ENCODE measurements at places on chromosomes 5 and 9.

DNA sequence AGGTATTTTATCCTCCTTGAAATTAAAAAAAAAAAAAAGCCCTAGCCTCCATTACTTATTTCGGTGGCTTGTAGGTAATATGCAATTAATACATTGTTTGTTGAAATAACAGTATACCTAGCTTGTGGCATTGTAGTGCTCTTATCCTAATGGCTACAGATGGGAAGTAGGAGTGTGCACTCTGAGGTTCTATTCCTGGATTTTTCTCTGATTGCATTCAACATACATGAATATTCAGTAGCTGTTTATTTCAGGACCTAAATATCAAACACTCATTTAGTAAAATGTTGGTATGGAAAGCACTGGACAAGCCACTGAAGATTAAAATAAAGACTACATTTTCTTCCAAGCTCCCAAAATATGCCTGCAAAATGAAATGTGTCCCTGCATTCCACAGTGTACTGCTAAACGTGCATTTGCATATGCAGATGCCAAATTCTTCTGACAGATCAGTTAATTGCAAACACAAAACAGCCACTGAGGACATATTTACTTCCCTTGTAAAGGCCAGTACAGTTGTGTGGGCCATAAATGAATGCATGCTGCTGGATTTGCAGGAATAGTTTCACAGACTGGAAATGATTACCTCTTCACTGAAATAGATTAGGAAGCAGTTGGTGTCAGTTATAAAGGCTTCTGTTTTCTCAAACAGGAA lies 826.1 kb downstream of the PRELID2 start:
- no peak for DNase-seq

DNA sequence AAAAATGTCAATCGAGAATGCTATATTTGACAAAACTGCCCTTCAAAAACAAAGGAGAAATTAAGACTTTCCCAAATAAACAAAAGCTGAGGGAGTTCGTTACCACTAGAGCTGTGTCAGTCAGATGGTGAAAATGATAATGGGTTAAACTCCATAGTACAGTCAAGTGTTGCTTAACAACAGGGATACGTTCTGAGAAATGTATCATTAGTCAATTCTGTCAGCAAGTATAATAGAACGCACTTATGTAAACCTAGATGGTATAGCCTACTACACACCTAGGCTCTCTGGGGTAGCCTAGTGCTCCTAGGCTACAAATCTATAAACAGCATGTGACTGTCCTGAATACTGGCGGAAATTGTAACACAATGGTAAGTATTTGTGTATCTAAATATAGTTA lies 138.7 kb downstream of the DRD1 start:
- DNase-seq = no peak

GRCh38 chr5:9537223-9538141 lies 8.4 kb downstream of the SEMA5A start:
- DNase-seq = no peak

- DNase-seq = no peak
Observed at GRCh38 chr9:12766357-12766756, 8.5 kb upstream of the LURAP1L start.

DNA sequence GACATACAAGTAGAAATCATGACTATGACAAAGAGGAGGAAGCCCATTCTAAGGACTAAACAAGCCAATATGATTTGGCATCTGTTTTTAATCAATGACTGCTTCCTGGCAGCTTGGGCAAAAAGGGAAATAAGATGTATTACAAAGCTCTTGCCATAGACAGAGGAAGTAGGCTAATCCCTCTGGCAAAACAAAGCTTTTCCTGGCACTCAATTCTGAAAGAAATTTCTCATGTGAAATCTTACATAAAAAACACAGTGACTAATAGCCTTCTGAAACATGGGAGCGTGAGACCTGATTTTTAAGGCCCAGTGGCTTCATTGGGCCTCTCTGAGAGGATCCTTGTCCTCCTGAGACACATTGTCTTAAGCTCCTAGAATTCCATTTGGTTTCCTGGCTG lies 93.6 kb downstream of the COL23A1 start:
- DNase-seq = no peak

DNA sequence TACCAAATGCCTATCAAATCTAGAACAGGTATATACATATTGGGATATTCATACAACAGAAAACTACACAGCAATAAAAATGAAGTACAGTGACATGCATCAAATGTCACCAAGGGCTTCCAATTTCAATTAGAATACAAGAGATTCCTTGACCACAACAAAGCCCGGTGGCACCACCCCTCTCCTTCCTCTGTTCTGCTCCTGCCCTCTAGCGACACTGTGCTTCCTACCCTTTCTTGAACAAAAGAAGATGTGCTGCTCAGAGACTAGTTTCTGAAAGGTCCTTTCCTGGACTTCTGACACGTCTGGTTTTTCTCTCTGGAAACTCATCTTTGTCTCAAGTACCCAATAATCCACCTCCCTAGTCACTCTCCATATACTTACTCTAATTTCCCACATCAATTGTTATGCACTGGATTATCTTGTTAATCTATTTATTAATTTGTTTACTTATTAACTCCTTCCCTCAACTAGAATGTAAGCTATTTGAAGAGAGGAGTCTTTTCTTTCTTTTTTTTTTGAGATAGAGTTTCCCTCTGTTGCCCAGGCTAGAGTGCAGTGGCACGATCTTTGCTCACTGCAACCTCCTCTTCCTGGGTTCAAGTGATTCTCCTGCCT lies 70.4 kb upstream of the CTSV start:
- no peak for DNase-seq

DNA sequence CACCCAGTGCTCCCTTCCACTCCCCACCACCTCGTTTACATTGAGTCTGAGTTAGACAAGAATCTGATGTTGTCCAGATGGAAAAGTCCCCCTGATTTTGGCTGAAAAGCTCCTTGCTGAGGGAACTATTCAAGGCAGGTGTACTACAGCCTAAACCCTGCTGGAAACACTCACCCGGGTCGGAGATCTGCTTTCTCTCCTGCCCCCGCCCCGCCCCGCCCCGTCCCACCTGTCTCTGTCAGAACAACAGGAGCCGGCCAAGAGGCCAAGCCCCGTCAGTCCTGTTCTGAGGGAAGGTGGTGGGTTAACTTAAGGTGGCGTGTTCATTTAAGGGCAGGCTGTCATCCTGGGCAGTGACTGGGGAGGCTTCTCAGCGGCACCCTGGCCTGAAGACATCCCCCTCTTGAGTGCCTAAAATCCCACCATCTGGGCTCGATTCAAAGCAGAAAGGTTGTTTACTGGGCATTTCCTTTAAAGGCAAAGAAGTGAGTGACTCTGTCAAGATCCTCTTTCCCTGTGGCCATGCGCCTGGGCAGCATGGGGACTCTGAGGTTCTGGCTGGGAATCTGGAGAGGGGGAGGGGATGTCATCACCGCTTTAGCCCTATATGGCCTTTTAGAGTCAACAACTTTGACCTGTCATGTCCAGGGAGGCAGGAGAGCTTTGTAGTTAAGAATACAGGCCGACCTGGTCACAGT lies 71.1 kb upstream of the NEURL1B start:
- DNase-seq = no peak

GRCh38 chr9:79280691-79281090 lies 291.1 kb upstream of the TLE4 start:
- no peak for DNase-seq

DNA sequence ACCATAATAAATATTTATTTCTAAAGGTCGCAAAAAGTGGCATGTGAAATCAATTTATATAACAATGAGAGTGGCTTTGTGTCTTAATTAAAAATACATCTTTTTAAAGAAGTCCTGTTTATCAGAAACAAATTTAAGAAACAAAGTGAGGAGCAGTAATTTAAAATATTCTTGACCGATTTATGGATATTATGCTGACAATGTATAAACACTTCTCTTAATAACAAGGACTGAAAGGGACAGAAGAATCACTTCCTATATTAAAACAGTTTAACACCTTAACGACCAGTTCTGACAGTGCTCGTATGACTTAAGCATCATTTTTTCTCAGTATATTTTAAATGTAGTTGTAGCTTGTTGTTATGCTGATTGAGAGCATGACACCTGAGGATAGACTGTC lies 149.1 kb downstream of the GABRB2 start:
- DNase-seq = no peak

DNA sequence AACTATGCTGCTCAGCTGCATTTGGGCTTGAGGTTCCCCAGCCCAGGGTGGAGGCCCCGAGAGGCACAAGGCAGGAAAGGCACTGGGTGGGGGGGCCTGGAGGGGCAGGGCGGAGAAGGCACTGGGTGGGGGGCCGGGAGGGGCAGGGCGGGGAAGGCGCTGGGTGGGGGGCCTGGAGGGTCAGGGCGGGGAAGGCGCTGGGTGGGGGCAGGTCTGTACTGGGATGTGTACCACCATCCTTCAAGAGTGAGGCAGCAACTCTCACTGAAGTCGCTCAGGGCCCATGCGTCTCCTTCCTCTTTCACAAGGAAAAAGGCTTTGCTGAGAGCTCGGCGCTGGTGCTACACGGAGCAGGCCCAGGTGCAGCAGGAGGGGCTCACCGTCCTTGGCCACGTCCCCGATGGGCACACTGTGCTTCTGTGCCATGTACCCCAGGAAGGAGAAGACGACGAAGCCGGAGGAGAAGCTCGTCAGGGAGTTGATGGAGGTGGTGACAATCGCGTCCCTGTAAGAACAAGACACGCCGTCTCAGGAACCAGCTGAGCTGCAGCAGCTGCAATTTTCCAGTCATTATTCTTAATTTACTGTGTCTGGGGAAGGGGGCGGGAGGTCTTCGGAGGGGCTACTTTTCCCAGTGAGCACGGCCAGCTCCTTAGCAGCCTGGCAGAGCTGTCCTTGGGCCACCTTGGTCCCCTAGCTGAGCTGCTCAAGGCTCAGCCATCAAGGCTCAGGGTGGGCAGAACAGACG lies 30.8 kb downstream of the SLC6A3 start:
- DNase-seq = no peak
